ENCODE measurements at places on chromosomes 1 and 21.

GRCh38 chr1:167456524-167456923 is 61.8 kb downstream of the CD247 start:
- no peak for DNase-seq

GRCh38 chr1:89274411-89274857 is 1.8 kb upstream of the GBP5 start:
- DNase-seq, result peak; percentile 41

- DNase-seq, result no peak
Measured at GRCh38 chr1:195941314-195941713, 666.9 kb downstream of the KCNT2 start.

DNA sequence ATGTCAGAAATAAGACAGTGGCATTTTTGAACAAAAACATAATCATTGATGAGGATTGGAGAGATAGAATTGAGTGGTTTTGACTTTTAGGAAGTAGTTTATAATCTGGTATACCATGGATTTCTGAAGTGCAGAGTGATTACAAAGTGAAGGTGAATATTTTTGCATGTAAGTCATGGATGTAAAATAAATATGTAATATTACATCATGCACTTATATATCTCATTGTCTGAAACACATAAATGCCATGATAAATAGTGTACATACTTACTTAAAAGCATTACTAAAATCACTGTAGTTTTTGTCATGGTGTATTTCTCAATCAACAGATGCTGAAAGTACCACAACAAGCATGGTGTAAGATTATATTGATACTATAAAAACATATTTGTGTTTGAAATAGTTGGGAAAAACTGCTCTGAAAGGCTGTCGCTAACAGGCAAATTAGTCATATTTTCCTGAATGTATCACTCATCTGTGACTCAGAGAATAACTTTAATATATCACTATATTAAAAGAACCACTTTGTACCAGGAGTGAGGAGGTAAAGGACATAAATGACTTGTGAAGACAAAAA is 24.8 kb upstream of the RGS18 start:
- no peak for DNase-seq

- DNase-seq, result no peak
Measured at GRCh38 chr1:6168947-6169586, 11.1 kb downstream of the CHD5 start.

GRCh38 chr1:93905051-93905450 is 4.2 kb downstream of the GCLM start:
- DNase-seq, result no peak

DNA sequence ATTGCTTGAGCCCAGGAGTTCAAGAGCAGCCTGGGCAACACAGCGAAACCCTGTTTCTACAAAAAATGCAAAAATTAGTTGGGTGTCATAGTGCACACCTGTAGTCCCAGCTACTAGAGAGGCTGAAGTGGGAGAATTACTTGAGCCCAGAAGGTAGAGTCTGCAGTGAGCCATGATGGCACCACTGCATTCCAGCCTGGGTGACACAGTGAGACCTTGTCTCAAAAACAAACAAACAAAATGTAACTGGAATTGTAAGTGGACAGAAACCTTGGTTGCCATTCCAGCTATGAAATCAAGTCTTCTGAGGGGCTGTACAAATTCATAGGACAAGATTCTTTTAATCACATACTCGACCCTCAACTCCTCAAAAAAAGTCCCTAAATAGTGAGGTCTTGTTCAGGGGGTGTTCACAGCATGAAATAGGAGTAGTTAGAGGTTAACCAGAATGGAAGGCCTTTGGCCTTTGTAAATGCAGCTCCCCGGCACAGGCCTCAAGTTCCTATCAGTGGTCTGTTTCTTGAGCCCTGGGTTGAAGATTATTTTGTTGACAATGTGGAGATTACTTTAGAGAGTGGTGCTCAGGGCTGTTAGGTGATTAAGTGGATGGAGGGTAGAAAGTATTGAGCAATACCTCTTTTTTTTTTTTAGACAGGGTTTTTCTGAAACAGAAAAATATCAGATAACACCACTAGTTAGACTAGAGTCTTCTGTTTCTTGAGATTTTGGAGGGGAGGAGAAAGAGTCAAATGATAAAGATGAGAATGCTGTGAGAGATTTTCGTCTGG is 138.7 kb upstream of the ZNF648 start:
- DNase-seq, result no peak

- no peak for DNase-seq
Measured at GRCh38 chr1:114152508-114153260, 985 bp downstream of the SYT6 start.

DNA sequence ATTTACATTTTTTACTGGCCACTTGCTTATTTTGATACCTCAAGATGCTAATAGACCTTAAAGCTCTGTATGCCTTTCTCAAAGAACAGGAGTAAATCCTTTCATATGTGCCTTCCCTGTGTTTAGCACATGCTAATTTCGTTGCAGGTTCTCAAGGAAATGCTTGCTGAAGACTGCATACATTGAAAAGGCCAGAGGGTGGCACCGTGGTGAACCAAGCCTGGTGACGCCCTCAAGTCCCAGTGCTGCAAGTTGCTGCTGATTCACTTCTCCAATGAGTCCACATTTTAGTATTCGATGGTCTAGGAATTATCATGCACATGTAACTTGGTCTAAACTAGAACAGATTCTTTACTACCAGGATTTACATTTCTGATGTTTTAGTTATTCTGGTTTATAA is 94.1 kb downstream of the CLDN17 start:
- DNase-seq, result no peak

GRCh38 chr1:183804387-183804786 is 533 bp upstream of the RGL1 start:
- DNase-seq, result no peak

GRCh38 chr1:109759513-109760334 is 4.0 kb downstream of the EPS8L3 start:
- no peak for DNase-seq

- DNase-seq, result no peak
Measured at GRCh38 chr1:159968901-159969300, 14.9 kb upstream of the SLAMF9 start.

GRCh38 chr1:117650840-117651568 is 45.2 kb downstream of the TENT5C start:
- no peak for DNase-seq

- DNase-seq, result no peak
Measured at GRCh38 chr1:177645491-177646190, 324.2 kb downstream of the SEC16B start.

DNA sequence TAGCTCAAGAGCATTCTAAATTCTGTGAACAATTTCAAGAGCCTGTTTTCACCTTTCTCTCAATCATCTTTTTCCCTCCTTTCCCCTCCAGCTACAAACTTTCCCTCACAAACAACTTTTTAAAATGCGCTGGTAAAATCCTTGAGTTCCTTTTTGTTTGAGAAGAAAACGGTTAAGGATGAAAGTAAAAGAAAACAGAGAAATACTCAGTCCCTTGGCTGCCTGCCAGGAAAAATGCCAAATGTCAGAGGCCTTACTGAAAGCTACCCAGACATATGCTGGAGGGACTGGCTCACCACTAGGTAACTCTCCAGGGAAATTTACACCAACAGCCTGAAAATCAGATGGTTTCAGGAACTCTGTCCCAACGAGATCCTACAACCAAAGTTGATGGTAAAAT is 11.0 kb upstream of the SERBP1 start:
- DNase-seq, result peak; percentile 17

GRCh38 chr1:175906370-175906769 is 163.0 kb upstream of the TNR start:
- DNase-seq, result no peak

- DNase-seq, result no peak
Measured at GRCh38 chr1:67522001-67522441, 91.8 kb upstream of the SERBP1 start.

GRCh38 chr1:34928699-34929496 is 552 bp downstream of the DLGAP3 start:
- DNase-seq, result no peak

GRCh38 chr1:36842448-36842847 is 191.9 kb downstream of the GRIK3 start:
- DNase-seq, result no peak

GRCh38 chr1:231192620-231193163 is 30.8 kb downstream of the TRIM67 start:
- peak; percentile 64 for DNase-seq

GRCh38 chr1:225735252-225736149 is 42.1 kb upstream of the SRP9 start:
- no peak for DNase-seq

DNA sequence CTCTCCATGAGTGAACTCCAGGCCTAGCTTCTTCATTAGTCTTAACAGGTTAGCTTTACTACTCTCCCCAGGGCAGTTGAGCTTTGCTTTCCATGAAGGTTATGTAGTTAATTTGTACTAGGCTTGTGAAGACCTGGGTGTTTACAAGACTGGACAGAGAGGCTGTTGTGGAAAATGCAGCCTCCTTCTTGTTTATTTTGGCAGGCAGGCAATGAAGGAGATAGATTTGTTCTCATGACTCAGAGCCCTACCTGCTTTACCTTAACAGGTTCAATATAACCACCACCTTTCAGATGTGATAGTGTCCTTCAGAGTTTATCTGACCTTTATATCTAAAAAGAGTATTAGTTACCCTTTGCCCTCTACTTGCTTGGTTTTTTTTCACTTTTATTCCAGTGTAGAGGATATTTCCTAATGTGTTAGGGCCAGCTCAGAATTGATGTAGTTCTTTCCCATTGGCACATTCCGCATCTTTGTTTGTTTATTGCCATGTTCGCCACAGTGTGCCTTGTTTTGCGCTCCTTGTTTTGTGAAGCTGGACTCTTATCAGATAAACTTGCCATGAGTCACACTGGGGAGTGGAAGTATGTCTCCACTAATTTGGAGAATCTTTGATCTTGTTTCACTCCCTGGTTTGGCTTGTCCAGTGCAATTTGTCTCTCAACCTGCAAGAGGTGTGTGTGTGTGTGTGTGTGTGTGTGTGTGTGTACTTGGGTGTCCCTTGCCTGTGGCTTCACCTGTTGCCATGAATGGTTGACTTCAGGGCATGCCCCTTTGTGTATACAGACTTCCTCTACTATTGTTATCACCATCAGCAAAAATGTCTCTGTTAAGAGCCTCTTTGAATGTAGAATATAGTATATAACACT is 87.4 kb upstream of the MACF1 start:
- no peak for DNase-seq

- no peak for DNase-seq
Measured at GRCh38 chr1:29496701-29497100, 260.4 kb downstream of the PTPRU start.

GRCh38 chr1:26959722-26960624 is at the start of gene KDF1:
Gene KDF1 (minus strand): TSS chr1:26960468. CDS start chr1:26952380, 8,088 bp downstream.
- no peak for DNase-seq

DNA sequence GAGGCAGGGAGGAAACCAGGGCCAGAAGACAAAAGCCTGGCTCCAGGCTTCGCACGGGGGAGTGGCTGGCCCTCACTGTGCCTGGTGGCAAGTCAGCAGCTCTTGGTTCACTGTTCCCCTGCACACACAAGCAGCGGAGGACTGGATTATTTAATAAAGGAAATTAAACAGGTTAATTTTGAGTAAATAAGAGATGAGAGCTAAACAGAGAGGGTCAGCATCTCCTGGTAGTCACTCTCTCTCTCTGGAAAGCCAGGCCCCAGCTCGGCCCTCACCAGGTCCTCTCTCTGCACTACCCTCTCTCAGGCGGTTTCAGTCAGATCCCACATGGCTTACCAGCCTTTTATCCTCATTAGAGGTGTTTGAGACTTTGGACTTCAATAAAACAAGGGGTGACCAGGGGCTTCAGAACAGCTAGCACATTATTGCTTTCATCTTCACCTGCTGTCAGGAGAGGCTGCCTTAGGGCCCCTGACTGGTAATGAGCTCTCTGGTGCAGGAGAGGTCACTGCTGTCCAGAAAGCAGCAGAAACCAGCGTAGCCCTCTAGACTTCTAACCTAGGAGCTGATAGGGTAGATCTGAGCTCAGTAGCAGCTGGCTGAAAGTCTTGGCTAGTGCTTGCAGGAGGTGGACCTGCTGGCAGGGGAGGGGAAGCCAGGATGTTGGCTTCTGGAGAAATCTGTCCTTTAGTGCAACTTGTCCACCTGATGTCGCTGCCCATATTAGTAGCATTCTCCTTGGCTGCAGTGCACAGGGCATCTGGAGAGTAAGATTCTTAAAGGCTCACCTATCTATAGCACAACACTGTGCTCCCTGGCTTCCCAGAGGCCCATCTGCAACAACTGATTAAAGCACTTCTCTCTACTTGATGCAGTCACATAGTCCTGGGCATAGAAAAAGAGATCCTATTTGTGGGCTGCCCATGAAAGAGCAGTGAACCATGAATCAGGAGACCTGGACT is 45.9 kb downstream of the SYT6 start:
- DNase-seq, result no peak

- DNase-seq, result peak; percentile 40
Measured at GRCh38 chr1:98035602-98036002, 114.8 kb upstream of the DPYD start.

- DNase-seq, result no peak
Measured at GRCh38 chr1:118257946-118258345, 72.9 kb upstream of the SPAG17 start.

DNA sequence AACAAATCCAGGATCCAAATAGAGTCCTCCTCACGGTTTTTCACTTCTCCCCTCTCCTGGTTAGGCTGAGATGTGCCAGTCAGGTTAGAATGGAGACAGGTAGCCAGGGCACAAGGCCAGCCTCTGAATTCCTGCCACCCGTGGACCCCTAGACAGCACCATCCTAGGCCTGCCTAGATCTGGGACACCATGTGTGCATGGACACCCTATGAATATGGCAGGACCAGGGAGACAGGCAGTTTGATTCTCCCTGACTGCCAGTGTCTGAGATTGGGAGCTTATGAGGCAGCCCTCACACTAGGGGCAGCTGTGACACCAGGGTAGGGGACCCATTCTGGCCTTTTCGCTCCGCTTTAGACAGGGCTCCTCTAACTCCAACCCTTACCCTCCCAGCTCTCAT is 7.5 kb downstream of the AVPR1B start:
- DNase-seq, result no peak

GRCh38 chr21:36466061-36466511 is 13.8 kb downstream of the CLDN14 start:
- DNase-seq, result no peak

DNA sequence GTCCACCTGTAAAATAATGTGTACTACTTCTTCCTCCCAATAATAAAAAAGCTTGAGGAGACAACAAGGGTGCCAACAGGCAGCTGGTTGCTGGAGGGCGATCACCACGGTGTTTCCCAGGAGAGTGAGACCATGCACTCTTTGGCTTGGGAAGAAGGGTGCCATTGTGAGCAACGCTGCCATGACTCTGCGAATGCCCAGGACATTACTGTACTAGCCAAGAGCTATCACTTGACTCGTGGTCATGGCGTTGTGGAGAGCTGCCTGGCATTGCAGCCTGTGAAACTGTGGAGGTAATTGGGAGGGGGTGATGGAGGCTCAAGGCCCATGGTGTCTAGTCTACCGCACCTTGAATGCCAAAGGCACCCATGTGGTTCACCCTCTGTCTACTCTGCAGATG is 14.6 kb upstream of the PRMT2 start:
- DNase-seq, result no peak

Measured in spinal cord (tissue), 10 donors.